ENCODE measurements at places on chromosomes 12 and 14.
A peak's percentile ranks its signal among the peaks of the same experiment; 100 is the strongest.

DNA sequence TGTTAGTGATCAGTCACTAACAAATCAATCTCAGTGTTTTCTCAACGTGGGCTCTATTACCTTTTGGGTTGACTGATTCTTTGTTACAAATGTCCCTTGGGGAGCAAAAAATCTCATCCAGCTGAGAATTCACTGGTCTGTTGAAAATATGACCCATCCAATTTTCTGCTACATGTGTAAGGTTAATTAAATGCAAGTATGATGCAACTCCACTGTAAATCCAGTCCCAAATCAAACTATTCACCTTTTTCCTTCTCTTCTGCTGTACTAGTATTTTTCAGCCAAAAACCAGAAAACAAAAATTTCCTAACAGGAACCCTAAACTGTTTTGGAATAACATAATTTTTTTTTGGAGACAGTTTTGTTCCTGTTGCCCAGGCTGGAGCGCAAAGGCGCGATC, 2.2 kb downstream of the ERH start:
- DNase-seq = no peak

- DNase-seq = no peak
Measured at GRCh38 chr14:58540749-58541632, 96.8 kb upstream of the DACT1 start.

DNA sequence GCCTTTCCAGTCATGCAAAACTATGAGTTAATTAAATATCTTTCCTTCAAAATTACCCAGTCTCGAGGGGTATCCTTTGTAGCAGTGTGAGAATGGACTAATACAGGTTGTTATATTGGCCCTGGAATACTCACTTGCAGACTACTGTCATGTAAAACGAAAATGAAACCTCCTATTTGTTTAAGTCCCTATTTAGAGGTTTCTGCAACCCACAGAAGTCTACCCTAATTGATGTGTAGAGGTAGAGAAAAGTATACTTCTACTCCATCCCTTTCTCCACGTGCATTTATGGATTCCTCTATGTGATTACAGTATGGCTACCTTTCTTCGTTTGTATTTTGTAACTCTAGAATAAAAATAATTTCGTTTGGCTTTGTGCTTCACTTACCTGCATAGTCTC, 371.1 kb downstream of the FSCB start:
- no peak for DNase-seq

- DNase-seq = no peak
Measured at GRCh38 chr12:57152639-57153038, 5.2 kb upstream of the LRP1-AS start.

- no peak for DNase-seq
Measured at GRCh38 chr12:131418884-131419283, 292.0 kb upstream of the SFSWAP start.

DNA sequence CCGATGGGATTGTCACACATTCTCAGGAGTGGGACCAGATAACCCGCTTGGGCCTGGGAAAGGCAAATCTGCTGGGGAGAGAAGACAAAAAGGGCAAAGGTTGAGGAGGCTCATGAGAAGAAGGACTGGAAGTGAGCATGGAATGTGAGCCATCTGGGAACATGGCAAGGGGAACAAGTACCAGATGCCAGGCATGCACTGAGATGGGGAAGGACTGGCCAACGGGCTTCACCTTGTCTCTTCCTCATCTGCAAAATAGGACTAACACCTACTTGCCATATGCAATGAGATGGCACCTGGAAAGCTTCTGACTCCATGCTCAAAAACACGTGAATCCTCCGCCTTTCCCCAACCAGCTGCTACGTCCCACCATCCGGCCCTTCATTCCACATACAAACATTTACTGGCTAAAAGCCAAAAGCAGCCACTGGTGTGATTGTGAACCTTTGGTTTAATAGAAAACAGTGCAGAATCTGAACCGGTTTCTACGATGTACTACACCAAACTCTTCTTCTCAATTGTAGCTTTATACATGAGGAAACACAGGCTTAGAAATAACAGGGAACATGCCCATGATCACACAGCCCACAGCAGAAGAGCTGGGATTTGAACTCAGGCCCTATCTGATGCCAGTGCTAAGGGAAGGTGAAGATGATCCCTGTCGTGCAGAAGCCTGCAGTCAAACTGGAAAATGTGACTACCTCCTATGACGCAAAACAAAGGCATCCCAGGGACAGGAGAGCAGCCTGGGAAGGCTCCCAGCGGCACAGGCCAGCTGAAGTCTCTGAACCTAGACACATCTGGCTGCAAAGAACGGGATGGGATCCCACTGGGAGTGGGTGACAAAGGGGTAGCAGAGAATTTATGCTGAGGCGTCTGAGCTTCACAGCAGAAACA, 112.1 kb downstream of the TTC7B start:
- no peak for DNase-seq

DNA sequence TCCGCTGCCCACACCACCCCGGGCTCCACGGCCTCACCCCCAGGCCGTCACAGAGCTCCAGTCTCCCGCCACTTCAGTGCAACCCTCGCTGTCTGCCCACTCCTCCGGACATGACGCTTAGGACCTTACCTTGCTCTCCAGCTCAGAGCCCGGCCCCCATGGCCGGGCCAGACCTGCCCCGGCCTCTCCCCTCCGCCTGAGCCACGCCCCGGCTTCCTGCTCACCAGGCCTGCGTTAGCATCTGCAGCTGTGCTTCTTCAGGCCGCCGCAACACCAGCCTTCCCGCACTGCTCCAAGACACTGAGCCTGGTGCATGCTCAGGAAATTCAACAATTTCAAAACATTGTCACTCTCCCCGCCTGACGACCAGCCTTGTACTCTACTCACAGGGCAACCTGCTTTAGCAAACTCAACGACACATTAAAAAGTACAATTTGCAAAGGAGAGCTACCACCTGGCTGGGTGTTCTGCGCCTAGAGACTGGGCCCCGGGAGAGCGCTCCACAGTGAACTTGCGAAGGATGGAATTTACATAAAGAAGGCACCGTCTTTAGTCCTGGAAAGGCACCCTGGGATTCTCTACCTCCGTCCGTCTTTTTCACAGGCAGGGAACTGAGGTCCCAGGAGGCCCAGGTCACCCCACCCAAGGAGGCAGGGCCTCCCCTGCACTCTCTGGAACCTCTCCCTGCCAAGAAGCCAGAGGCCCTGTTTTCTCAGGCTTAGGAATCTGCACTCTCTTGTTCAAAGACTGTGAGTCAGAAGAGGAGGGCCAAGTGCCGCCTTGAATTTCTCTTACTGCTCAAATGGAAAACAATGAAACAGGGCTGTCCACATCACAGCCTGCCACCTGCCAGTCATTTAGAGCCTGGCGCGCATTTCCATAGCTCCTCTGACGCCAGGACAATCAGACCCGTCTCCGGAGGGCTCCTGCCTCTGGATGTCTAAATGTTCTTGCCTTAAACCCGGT, 51.3 kb downstream of the STX2 start:
- DNase-seq = no peak

DNA sequence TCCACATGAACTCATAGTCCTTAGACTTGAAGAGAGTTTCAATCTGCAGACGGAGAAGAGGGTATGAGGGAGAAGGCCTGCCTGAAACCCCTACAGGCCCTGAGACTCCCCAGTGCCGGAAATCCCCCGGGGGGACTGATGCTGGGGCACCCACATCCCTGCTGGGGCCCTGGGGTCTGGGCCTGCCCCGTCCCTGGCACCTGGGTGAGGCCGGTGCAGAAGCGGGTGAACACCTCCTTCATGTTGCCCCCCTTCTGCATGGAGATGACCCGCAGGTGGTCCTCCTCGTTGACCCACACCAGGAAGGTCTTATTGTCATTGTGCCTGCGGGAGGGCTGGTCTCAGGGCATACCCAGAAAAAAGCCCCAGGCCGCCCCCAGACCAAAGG, 2.4 kb downstream of the CKB start:
- no peak for DNase-seq

- DNase-seq = no peak
Measured at GRCh38 chr12:78143717-78144116, 313.0 kb downstream of the NAV3 start.

DNA sequence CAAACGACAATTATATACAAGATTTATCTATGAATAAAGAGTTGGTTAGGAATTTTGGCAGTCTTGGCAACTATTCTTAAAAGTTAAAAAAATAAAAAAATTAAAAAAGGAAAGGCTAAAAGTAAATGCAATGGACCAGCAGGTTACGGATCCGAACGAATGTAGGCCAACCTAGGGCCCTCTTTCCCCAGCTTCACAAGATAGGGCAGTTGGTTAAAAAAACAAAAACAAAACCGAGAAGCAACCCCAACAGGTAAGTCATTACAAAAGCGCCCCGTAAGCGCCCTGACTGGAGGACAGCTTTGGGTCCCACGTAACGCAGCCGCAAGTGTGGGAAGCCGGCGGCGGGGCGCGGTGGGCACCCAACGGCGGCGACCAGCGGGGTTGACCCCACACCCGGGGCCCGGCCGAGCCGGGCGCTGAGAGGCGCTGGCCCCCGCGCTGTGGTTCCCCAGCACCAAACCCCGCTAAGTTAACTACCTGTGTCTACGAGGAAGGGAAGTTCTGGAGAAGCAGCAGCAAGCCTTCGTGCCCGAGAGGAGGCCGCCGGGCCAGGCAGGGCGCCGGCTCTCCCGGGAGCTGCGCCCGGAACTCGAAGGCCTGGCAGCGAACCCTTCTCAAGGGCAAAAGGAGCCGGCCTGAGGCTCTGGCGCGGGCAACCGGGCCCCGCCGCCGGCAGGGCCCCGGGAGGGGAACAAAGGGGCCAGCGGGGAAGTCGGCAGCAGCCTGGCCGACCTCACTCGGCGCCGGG, 882 bp downstream of the HECTD1 start:
- DNase-seq = no peak

DNA sequence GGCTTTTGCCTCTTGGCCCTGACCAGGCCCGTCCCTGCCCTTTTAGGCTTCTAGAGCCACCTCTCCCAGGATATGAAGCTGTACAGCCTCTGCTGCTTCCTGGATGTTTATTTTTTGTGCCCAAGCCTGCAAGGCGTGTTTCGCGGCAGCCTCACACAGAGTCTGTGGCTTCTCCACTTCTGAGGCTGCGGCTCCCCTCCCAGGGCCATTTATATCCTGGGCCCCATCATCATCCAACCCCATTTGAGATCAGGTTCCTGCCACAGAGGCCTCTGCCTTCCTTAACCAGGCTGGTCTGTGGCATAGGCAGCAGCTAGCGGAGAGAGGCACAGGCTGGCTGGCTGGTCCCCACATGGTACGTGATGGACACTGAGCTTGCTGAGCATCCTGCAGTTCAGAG, 114.1 kb upstream of the PWP1 start:
- DNase-seq = no peak

- DNase-seq = no peak
Measured at GRCh38 chr12:56348776-56349175, 10.1 kb downstream of the IL23A start.

- no peak for DNase-seq
Measured at GRCh38 chr12:75455839-75456238, 24.7 kb upstream of the GLIPR1 start.

DNA sequence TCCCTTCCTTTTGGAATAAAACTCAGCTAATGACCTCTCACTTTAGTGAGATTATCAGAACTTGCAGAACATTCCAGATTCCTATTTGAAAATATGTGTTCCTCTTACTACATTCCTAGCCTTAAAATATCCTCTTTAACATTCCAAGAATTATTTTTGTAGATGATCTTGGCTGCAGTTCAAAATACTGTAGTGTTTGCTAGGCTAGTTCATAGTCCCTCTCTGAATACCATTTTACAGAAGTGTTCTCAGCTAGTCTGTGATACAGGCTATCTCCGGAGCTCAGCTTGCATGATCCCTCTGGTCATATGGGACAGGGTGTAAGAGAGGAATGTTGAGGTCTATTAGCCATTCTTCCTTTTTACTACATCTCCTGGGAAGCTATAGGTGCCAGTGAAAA, 17.6 kb upstream of the GPR33 start:
- no peak for DNase-seq

GRCh38 chr14:93996130-93996695, 888 bp upstream of the CCDC197 start:
- no peak for DNase-seq

GRCh38 chr12:85985996-85986395, 111.9 kb downstream of the NTS start:
- DNase-seq = no peak

DNA sequence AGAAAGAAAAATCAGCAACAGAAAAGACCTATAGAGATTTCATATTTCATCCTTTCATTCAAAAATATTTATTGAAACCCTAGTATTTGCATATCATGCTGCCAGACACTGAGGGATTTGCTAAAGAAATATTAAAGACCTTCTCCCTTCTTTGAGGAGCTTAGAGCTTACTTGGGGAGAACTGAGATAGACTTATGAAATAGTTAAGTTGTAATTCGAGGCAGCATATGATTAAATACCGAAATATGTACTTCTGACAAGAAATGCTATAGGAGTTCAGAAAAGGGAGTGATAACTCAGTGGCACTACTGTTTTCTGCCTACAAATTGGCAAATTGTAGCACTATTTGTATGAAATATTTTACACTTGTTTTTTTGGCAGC, 59.1 kb downstream of the PLXNC1 start:
- DNase-seq = no peak

DNA sequence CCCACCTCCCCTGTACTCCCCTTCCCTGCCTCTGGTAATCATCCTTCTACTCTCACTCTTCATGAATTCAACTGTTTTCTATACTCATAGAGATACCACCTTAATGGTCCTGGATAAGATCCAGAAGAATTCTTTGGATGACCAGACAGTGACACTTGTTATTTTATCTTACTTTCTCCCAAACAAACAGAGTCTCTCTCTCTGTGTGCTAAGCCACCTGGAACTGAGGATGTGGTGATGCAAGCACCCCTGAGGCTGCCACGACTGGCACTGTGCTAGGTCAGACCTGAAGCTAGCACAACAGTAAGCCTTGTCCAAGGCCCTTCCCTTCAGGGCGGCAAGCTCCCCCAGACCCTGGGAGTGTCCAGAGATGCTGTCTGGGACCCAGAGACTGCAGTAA, 250.2 kb downstream of the C12orf50 start:
- DNase-seq = no peak

DNA sequence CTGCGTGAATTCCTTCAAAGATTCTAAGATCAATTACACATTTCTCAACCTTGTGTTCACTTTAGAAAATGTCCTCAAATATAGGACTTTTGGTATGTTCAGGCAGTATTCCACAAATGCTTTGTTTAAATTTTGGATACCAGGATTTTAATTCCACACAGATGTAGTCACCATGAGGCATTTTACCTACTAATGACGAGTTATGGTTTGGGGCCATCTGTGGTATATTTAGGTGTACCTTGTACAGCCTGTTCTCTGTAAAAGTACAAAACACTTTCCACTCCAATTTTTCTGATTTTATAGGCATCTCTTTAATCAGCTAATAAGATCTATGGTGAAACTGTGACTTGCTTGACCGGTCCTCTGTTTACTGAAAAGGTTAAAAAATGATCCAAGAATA, 275.7 kb upstream of the PRICKLE1 start:
- no peak for DNase-seq

DNA sequence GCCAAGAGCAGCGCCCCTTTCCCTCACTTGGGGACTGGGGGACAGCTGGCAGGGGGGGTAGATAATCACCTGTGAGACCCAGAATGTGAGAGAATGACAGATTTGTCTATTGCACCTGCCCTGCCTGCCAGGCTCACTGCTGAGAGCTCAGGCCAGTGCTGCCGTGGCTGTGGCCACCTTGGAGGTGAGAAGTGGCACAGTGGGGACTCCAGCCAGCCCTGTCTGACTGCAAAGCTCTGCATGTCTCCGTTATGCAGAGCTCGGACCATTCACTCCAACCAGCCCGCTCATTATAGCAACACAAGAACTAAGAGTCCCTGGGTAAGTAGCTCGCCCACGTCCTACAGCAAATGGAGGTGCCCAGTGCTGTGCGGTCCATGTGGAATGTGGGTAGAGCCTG, 88.8 kb downstream of the DICER1 start:
- no peak for DNase-seq

- no peak for DNase-seq
Measured at GRCh38 chr12:93589081-93589480, 16.6 kb downstream of the SOCS2 start.

- DNase-seq = peak; percentile 25
Measured at GRCh38 chr14:47917344-47917954, 242.0 kb upstream of the MDGA2 start.

Data from AML-193 (cell line).